Peyer's patch (tissue), 4 donors: ENCODE measurements at places on chromosomes 13 and 19.

GRCh38 chr19:38878575-38879399 lies 712 bp upstream of the RINL start:
- no peak for DNase-seq

DNA sequence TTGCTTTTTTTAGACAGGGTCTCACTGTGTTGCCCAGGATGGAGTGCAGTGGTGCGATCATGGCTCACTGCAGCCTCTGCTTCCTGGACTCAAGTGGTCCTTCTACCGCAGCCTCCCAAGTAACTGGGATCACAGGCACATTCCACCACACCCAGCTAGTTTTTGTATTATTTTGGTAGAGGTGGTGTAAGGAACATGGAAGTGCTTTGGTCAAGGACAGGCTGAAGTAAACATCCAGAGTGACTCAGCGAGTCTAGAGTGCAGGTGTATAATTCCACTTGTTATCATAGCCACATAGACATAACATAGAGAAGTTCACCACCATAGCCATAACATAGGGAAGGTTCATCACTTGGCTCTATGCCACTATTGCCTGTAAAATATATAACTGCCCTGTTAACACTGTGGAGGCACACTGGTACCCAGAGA lies 98.6 kb downstream of the RBM26 start:
- no peak for DNase-seq

- no peak for DNase-seq
Measured at GRCh38 chr13:30529085-30529834, 63.5 kb upstream of the HMGB1 start.

DNA sequence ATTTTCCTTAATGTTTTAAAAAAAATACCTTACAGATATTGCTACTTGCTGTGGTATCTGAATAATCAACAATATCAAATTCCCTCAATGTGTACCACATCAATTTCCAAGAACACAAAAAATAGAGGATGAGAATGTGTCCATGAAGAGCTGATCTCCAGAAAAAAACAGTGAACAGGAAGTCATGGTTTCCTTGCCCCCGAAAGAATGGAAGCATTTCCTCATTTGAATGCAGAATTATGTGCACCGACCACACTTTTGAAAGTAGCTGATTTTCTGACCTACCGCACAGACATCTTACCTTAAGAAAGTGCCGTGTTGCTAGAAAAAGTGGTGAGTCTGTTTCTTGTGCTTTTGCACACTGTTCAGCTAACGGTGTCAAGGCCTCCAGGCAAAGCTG lies 13.4 kb upstream of the EEF1AKMT1 start:
- no peak for DNase-seq

DNA sequence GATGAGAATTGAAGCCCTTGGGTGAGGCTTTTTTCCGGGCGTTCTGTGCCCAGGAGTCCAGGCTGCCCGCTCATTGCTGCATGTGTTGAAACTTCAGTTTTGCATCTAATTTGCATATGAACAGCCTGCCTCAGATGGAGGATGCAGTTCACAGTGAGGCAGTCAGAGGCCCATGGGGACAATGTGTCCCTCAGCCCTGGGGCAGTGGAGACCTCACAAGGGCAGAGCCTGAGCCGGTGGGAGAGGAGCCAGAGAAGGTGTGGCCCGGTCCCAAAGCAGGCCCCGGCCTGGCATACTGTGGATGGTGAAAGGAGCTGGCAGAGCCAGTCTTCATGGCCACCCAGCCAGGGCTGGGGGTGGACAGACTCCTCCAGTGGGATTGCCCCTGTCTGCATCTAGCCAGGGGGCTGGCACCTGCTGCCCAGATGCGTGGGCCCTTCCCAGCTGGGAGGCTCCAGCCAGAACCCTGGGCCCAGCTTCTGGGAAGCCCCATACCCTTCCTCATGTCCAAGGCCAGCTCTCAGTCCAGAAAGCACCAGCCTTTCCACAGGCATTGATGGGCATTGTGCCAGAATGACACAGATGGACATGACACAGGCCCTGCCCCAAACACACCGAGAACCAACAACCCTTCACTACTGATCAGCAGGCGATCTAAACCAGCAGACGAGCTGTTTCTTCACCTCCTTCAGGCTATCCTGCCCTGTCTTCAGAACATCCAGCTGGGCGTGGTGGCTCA lies 32.9 kb upstream of the KCTD15 start:
- DNase-seq, result no peak

- DNase-seq, result no peak
Measured at GRCh38 chr13:91745967-91746366, 347.5 kb downstream of the GPC5 start.

DNA sequence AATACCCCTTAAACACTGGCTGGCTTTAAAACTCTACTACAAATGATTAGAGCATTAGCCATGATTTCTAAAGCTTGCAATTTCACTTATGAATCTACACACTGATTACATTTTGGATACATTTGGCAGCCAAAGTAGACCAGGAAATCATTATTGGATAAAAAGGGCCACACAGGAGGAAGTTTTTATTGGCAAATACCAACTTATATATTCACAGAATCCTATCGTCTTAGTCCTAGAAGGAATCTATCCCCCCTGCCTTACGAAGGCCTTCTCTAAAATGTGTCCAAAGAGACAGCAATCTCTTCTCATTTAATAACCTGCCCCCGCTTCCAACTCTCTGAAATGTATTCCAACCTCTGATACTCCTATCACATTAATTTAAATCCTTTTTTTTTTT lies 52.5 kb downstream of the KLF5 start:
- no peak for DNase-seq

GRCh38 chr13:95254339-95254738 lies 46.9 kb downstream of the ABCC4 start:
- DNase-seq, result no peak

- no peak for DNase-seq
Measured at GRCh38 chr19:5062799-5063198, 93.9 kb downstream of the KDM4B start.

- DNase-seq, result no peak
Measured at GRCh38 chr19:43759515-43759914, 4.8 kb upstream of the SMG9 start.

DNA sequence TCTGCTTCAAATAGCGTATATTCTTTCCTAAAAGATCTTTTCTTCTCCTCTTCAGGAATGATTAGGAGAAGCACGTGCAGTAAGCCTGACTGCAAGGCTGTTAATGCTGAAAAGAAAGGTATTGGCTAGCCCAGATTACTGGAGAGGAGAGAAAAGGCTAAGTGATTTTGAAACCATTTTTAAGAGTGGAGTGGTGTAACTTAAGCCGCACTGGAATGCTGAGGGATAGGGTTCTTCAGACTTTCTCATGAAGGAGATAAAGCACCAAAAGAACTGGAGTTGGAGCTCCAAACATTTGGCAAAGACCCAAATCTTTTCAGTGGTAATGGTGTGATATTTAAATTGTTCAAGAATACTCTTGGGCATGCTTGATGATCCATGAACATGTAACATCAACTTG lies 388.3 kb downstream of the COG6 start:
- no peak for DNase-seq

GRCh38 chr19:48239582-48240141 lies 16.1 kb downstream of the CARD8 start:
- no peak for DNase-seq

DNA sequence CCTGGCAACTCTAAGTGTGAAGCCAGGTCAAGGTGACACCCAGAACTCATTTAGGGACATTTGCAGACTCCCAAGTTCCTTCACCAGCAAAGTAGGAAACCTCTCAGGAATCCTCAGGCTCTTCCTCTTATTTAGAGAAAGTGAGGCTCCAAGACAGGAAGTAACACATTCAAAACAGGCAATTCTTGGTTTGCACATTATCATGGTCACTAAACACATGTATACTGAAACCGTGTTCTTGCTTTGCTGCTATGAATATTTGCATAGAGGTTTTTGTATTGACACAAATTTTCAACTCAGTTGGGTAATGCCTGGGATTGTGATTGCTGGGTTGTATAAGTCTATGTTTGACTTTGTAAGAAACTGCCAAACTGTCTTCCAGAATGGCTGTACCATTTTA lies 13.2 kb upstream of the URI1 start:
- no peak for DNase-seq

- no peak for DNase-seq
Measured at GRCh38 chr13:112803422-112803821, 113.6 kb downstream of the ATP11A start.

GRCh38 chr19:50790922-50791467 lies 780 bp downstream of the ACP4 start:
- no peak for DNase-seq

- DNase-seq, result no peak
Measured at GRCh38 chr19:39749981-39750380, 12.2 kb upstream of the CLC start.

- DNase-seq, result no peak
Measured at GRCh38 chr13:80562433-80563156, 221.7 kb upstream of the SPRY2 start.

- peak; percentile 68 for DNase-seq
Measured at GRCh38 chr19:6772028-6772865, at the start of gene VAV1. TSS of gene VAV1 (plus strand) at chr19:6772708. CDS start at chr19:6772808, 100 bp downstream.

DNA sequence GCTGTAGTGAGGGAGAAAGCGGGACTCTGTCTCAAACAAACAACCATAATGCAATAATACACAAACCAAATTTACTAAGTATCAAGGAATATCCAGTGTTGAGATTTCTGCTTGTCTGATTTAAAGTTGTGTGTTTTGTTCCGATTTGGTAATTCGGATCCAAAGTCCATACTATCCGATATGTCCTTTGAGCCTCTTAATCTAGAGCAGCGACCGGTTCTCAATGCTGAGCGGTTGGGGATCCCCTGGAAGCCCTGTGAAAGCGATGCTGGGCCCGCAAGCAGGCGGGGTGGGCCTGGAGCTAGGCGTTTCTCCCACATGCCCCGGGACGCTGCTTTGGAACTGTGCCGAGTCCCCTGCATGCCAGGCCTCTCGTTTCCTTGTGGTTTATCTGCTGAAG lies 20.2 kb downstream of the C19orf44 start:
- DNase-seq, result no peak

GRCh38 chr19:33393286-33394005 lies 19.9 kb downstream of the CEBPG start:
- peak; percentile 44 for DNase-seq

- no peak for DNase-seq
Measured at GRCh38 chr13:98548230-98548629, 28.7 kb downstream of the STK24 start.
